NCI-H187 (cell line): ENCODE measurements at places on chromosomes 13 and 19.

DNA sequence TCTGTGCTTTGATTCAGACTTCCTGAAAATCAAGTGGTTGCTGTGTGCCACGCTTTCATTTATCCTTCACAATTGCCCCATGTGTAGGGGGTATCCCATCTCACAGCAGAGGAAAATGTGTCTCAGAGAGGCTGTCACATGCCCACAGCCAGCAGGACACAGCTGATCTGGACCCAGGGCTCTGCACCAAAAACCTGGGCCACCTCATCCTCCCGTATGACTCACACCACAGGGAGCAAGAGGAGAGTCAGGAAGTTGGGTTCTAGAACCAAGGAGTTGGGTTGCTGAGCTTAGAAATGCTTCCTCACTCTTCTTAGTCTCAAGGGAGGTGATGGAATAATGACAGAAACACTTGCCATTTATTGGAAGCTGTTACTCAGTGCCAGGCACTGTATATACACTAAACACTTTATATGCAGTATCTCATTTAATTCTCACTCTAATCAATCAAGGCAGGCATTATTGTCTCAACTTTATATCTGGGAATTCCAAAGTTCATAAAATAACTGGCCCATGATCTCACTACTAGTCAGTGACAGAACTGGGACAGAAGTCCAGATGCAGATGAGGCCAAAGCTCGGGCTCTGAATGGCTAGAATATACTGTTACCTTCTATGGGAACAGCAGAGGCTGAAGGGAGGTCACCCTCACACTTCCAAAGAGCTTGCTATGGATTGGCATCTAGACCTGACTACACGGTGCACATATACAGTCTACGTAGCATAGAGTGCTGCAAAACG, 47.7 kb upstream of the ATP12A start:
- DNase-seq, result no peak

DNA sequence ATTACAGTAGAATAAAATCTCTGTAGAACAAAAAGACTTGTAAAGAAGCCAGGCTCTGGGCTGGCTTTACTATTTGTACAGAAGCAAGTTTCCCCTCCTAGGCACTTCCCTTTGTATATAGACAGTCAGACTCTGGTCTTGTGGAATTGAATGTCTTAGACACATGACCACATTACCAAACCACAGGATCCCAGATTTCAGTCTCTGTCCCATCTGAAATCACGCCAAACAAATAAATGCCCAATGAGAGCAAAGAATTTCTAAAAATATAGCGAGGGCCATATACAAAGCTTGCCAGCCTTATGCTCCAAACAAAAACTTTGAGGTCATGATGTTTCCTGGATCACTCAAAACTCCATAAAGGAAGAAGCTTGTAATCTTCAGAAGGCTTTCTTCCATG, 23.9 kb downstream of the CCDC70 start:
- DNase-seq, result no peak

DNA sequence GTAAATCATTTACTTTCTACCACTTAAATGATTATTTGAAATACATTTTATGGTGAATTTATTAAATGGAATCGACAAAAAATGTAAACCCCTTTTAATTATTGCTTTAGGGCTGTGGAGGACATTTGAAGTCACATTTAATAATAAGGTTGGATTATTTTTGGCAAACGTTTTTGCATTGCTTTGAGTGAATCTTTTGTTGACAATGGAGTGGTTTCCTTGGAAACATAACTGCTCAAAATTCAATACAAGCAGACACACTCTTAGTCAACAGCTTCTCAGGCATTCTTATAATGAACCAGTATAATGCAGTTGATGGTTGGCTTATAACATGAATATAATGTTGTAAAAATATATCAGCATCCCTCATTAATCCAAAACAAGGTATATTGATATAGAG, 104.7 kb downstream of the DCLK1 start:
- DNase-seq, result no peak

- no peak for DNase-seq
Observed at GRCh38 chr13:21011378-21011777, 50.0 kb downstream of the LATS2 start.

GRCh38 chr13:91805605-91806004, 407.2 kb downstream of the GPC5 start:
- no peak for DNase-seq

GRCh38 chr13:77703408-77703807, 5.9 kb downstream of the SLAIN1 start:
- no peak for DNase-seq

- DNase-seq, result no peak
Observed at GRCh38 chr13:20258963-20259288, 26.8 kb upstream of the GJB6 start.

- no peak for DNase-seq
Observed at GRCh38 chr19:5478241-5478924, 23.2 kb downstream of the ZNRF4 start.

DNA sequence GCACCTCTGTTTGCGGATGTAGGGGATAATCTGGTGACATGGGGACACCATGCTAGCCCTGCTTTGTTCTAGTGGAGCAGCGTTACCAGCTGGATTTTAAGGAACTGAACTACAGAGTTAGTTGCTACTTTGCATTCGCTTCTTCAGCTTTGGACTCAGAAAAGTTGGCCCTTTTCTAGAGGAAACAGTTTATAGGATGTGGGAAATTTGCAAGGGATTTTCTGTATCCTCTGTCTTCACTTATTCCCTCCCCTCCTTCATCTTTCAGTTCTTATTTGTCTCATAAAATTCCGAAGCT, 2.1 kb downstream of the GATAD2A start:
- no peak for DNase-seq

GRCh38 chr13:109610517-109610916, 175.9 kb downstream of the IRS2 start:
- no peak for DNase-seq

GRCh38 chr13:50594276-50595051, 249.0 kb downstream of the DLEU7 start:
- DNase-seq, result peak; percentile 36

DNA sequence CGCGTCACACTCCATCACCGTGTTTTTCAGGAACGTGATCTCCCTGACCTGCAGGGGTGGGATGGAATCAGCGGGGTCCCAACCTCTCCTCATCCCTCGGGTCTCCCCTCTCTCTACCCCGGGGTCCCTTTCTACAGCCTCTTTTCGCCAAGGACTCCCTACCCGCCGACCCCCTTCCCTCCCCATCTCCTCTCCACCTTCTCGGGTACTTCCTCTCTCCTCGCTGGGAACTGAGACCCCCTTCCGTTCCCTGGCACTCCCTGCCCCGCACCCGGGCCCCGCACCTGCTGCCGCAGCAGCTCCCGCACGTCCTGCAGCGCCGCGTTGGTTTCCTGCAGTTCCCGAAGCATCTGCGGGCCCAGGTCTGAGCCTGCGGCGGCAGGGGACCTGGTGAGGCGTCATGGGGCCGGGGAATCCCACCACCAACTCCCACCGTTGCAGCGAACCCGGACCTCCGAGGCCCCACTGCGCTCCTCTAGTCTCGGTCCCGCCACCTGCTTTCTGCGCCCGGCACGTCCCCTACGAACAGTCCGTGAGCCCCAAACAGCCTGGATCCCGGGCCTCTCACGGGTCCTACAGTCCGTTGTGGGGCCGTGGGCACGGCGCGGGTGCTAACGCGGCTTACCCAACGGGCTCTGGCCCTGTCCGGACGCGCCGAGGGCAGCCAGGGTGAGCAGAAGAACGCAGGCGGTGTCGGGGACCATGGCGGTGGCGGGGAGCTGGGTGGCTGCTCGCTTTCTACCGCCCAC, at the start of gene COMP:
Gene COMP, minus strand, starts transcription at position 740 of the 749 bp plus-strand sequence. Its CDS starts 36 bp downstream, at position 704.
- DNase-seq, result no peak

- DNase-seq, result no peak
Observed at GRCh38 chr13:60571571-60571970, 174.6 kb downstream of the TDRD3 start.

DNA sequence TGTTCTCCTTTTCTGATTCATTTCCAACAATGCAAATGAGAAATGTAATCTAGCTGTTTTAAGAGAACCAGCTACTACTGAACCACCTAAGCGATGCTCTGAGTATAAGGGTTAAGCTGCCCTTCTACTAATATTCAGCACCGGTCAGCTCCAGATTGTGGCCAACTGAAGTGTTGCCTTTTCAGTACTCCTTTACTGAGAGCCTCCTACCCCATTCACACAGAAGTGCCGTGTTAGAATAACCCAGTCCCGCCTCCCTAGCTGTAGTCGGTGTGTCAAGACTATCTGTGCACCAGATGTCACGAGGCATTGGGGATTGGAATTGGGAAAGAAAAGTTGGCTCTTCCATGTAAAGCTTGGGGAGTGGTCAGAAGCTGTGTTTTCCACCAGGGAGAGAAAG, 45.4 kb downstream of the FAM124A start:
- no peak for DNase-seq

GRCh38 chr13:113305208-113305607, 8.2 kb downstream of the LAMP1 start:
- no peak for DNase-seq

DNA sequence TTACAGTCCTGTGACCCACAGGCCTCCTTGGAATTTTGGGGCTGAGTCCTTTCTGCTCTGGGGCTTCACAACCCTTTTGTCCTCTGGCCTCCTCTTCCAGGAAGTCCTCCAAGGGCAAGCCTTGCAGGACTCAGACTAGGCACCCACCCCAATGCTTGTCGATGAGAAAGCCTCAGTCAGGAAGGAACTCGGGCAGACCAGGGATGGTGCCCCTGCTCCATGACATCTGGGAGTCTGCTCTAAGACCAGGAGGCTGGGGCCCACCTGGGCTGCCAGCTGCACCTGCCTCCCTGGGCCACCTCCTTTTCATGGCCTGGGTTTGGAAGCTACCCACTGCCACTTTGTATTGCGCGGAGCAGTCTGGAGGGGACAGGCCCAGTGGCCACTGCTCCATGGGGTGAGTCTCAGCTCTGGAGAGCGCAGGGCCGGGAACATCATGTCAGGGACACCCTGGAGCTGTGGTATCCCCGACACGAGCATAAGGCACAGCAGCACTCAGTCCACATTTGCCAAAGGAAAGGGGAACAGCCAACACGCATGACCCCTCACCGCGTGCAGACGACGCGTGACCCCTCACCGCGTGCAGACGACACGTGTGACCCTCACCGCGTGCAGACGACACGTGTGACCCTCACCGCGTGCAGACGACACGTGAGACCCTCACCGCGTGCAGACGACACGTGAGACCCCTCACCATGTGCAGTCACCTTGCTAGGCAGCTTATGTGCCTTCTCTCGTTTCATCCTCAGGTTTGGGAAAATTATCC, 10.8 kb downstream of the C2CD4C start:
- DNase-seq, result no peak

DNA sequence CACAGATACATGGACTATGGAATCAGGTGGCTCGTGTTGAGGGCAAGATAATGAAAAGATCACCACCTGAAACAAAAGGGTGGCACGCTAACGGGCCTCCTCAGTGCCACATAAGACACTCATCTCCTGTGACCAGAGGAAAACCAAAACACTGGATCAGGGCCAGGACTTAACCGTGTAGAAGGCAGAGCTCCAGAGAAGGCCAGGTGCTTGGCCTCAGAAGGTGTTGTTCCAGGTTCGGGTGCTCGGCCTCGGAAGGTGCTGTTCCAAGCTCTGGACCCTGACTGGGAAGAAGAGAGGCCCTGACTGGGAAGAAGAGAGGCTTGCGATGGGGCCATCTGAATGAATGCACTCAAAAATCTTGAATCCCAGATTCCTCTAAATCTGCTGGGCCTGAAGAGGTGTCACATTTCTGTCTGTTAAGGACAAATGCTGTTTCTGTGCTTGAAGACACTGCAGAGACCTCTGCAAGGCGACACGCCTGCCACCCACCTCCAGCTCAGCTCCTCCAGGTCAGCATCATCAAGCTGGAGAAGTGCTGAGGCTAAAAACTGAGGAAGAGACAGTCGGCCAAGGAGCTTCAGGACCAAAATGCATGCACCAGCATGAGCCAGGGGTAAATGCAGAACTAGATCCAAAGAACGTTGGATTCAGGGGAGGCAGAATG, 2.7 kb upstream of the RASA3 start:
- DNase-seq, result no peak

GRCh38 chr13:65154661-65155447, 2075.3 kb downstream of the PCDH9 start:
- no peak for DNase-seq

GRCh38 chr13:23627410-23627809, 57.2 kb downstream of the TNFRSF19 start:
- DNase-seq, result no peak

- no peak for DNase-seq
Observed at GRCh38 chr13:83151308-83151660, 731.0 kb downstream of the SLITRK1 start.

- no peak for DNase-seq
Observed at GRCh38 chr13:30394751-30395191, 27.5 kb upstream of the UBE2L5 start.

- no peak for DNase-seq
Observed at GRCh38 chr19:271856-272255, 19.3 kb downstream of the PLPP2 start.

- DNase-seq, result no peak
Observed at GRCh38 chr19:41443813-41444455, 978 bp downstream of the ERICH4 start.

- DNase-seq, result peak; percentile 63
Observed at GRCh38 chr19:40420766-40421765, 4.7 kb downstream of the SERTAD1 start.

GRCh38 chr19:55370305-55370988, at the start of gene IL11:
Gene IL11 (minus strand): TSS chr19:55370463. CDS start chr19:55370310, 153 bp downstream.
- no peak for DNase-seq

- no peak for DNase-seq
Observed at GRCh38 chr13:111911121-111911720, 155.7 kb upstream of the SOX1 start.

- DNase-seq, result no peak
Observed at GRCh38 chr13:48093588-48093987, 1.3 kb downstream of the MED4 start.

DNA sequence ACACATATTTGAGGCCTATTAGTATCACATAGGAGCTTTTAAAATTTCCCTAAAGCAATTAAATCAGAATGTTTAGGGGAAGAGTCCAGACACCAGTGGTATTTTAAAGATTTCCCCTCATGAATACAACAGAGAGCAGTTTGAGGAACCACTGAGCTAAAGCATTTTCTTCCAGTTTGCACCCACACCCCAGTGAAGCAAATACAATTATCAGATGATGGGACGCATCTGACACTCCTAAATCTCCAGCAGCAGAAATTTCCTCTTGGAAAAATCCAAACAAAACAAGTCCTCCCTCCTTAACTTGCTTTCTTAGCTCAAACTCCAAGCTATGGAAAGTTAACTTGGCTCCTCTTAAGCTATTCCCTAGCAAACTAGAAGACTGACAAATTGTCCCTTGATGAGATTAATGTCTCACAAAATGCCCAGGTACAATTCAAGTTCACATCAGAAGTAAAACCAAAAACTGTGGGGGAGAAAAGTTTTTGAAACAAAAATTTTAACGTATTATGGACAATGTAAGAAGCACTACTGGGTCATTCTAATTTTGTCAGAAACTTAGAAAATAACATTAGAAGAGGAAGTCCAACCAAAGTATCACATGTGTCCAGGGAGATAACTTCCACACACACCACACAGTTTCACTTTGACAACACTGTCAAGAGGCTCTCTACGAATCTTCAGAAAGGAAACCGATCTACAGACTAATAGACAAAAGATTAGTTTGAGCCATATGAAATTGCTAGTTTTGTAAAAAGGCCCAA, 74.1 kb downstream of the ABCC4 start:
- no peak for DNase-seq
